ENCODE measurements at places on chromosomes 3 and 15.

GRCh38 chr15:91529534-91529933 is 324.0 kb upstream of the SLCO3A1 start:
- DNase-seq: no peak

DNA sequence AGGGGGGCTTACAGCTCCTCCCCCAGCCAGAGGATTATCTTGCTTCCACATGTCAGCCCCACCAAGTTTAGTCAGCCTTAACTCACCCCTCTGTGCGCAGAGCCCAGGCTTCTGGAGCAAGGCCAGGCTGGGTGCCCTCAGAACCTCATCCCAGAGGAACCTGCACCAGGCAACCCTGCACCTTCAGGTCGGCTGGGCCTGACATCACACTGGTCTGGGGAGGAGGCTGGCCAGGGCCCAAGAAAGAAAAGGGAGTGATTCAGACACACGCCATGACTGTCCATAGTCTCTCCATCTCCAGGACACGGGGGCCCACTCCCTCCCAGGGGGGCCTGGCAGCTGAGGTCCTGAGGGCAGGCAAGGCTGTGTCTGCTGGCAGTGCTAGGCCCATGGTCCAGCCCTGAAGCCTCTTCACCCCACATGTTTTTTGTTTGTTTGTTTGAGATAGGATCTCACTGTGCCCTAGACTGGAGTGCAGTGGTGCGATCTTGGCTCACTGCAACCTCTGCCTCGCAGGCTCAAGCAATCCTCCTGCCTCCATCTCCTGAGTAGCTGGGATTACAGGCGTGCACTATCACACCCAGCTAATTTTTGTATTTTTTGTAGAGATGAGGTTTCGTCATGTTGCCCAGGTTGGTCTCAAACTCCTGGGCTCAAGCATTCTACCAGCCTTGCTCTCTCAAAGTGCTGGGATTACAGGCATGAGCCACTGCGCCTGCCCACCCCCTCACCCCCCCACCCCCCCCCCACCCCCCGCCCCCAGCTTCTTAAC is 11.1 kb downstream of the TNK2 start:
- no peak for DNase-seq

DNA sequence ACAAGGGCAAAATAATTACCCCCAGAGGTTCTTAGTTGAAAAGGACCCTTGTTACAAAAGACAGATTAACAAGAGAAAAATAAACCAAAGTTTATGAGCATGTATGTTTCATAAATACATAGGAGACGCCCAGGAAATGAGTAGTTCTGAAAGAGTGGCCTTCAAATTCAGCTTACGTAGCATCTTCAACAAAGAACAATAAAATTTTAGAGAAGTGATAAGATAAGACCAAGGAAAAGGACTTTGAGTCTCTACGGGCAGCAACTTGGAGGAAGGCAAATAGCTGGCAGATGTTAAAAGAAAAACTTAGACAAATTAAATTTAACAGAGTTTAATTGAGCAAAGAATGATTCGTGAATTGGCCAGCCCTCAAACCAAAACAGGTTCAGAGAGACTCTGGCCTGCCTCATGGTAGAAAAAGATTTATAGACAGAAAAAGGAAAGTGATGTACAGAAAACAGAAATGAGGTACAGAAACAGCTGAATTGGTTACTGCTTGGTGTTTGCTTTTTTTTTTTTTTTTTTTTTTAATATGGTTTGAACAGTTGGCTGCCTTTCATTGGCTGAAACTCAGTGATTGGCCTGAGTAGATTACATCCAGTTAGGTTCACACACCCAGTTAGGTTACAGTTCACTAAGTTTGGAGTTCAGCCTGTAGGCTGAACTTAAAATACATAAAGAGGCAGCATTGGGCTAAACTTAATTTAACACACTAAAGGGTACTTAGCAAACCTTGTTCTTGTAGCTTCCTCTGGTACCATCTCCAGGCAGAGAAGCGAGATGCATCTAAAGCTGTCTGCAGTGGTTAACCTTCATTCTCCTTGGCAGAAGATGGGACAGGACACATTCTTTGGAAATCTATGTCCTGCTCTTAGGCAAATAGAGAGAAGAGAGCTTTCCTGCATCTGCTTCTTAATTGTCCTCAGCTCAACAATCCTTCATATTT is 23.2 kb downstream of the C2CD4B start:
- no peak for DNase-seq

- DNase-seq: no peak
These were observed 18.9 kb downstream of the SV2B start for GRCh38 chr15:91118817-91119590.

DNA sequence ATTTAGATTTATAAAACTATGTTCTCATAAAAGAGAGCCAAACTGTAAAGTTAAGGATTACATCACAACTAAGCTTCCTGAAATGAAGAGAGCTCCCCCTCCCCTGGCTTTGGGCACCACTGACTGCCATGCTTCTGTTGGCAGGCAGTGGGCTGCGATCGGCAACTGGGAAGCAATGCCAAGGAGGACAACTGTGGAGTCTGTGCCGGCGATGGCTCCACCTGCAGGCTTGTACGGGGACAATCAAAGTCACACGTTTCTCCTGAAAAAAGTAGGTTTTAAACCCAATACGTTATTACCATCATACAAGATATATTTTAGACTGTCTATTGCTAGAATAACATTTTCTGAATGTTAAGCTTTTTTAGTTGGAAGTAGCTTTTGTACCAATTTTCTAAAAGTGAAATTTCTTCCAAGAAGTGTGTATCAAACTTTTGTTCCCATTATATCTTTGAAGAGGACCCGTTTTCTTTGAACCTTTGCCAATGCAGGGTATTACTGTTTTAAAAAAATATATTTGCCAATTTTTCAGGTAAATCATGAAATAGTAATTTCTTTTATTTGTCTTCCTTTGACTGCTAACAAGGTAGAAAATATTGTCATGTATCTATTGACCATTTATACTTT is 184.1 kb downstream of the ADAMTSL3 start:
- DNase-seq: no peak

DNA sequence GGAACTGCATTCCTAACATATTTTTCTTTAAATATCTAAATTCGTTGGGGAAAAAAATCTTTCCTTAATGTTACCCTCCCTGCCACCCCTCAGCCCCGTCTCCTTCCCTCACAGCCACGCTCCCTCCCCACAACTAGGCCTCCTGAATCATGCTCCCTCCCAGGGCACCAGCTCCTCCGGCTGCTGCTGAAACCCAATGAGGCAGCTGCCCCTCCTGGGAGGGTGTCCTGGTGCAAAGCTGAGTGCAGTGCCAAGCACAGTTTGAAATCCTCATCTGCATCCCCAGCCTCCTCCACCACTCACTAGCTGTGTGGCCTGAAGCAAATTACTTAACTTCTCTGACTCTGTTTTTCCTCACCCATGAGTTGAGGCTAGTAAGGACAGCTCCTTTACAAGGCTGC is 2.7 kb upstream of the NR2E3 start:
- no peak for DNase-seq

DNA sequence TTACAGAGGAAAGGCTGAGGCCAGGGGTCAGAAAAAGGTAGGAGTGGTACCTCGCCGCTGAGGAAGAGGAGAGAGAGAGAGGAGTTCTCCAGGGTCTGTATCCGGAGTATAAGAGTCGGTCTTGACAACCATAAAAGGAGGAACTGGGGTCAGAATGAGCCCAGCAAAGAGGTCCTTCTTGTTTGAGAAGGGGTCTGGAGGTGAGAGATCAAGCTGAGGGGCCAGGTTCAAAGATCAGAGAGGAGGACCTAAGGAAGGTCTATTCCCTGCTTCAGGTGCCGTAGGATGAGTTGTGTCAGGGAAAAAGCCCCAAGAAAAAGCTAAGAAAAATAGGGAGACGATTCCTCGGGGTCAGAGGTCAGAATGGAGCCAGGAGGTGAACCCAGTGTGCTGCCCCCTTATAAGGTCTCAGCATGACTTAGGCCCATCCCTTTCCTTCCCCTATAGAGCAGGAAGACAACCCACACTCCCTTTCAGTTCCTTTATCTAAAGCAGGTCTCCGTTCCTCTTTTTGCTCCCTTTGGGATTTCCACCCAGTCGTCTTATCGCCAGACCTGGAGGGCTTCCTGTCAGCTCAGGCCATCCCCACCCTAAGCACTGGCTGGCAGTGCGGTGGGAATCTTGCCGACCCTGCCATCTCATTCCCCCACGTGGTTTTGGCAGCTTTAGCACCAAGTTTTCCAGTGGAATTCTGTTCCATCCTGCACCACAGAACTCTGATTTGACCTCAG is 651 bp downstream of the MTMR14 start:
- peak; percentile 55 for DNase-seq

GRCh38 chr15:31280046-31280830 is 46.4 kb upstream of the KLF13 start:
- DNase-seq: no peak

DNA sequence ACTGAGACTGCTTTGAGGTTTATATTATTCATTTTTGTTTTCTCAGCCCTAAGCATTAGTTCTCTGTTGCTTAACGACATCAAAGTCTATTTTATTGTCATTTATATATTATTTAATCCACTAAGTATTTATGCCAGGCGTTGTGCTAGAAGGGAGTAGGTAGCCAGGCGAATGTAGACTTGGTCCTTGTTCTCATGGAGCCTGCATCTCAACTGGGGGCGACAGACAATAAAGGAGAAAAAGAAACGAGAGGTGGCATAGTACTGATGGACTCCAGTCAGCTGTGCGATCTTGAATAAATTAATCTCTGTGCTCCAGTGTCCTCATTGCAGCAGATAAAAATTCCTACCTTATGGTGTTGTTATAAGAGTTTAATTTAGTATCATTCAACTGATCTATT is 49.7 kb downstream of the ETV5 start:
- no peak for DNase-seq

DNA sequence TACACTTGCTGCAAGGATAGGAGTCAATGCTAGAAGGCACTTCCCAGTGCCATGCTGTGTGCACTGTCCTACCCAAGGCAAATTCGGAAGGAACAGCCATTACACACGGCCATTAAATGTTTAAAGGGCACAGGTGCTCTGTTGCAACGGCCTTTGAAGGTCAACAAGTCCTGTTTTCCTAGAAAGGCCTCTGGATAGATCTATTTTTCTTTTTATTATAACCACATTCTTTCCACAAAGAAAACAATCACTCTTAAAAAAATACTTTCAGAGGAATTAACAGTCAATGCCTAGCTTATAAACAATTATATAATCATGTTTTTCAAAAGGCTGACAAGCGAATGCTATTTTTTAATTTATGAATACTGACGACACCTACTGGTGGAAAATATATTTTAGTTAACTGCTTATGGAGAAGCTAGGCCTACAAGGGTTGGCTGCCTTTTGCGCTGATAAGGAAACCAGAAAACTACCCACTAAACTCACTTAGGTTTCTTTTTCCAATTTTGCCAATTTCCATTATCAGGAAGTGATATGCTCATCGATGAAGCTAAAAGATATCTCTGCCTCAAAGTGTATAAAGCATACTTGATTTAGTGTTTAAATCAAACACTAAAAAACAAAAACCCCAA is 2.4 kb downstream of the ARHGEF3 start:
- peak; percentile 14 for DNase-seq

- DNase-seq: no peak
These were observed 20.2 kb downstream of the ITGA11 start for GRCh38 chr15:68411735-68412134.

- no peak for DNase-seq
These were observed 577.7 kb upstream of the ADAMTS9 start for GRCh38 chr3:65265511-65265910.

DNA sequence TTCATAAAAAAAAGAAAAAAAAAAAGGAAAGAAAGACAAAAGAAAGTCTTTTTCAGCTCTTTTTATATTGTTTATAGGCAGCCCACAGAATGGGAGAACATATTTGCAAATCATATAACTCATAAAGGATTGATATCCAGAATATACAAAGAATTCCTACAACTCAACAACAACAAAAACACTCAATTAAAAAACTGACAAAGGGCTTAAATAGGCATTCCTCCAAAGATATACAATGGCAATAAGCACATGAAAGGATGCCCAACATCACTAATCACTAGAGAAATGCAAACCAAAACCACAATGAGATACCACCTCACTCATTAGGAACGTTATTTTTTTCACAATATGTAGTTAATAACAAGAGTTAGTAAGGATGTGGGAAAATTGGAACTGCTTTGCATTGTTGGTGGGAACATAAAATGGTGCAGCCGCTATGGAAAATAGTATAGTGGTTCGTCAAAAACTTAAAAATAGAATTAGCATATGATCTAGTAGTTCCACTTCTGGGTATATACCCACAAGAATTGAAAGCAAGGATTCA is 54.2 kb upstream of the CMTM8 start:
- DNase-seq: no peak

GRCh38 chr3:99506-99905 is 97.1 kb upstream of the CHL1 start:
- no peak for DNase-seq

GRCh38 chr15:32029409-32029861 is 880 bp upstream of the CHRNA7 start:
- DNase-seq: no peak

- DNase-seq: no peak
These were observed 72.0 kb upstream of the MAP4 start for GRCh38 chr3:48088056-48088748.

GRCh38 chr15:36925653-36926426 is 174.5 kb downstream of the MEIS2 start:
- no peak for DNase-seq

DNA sequence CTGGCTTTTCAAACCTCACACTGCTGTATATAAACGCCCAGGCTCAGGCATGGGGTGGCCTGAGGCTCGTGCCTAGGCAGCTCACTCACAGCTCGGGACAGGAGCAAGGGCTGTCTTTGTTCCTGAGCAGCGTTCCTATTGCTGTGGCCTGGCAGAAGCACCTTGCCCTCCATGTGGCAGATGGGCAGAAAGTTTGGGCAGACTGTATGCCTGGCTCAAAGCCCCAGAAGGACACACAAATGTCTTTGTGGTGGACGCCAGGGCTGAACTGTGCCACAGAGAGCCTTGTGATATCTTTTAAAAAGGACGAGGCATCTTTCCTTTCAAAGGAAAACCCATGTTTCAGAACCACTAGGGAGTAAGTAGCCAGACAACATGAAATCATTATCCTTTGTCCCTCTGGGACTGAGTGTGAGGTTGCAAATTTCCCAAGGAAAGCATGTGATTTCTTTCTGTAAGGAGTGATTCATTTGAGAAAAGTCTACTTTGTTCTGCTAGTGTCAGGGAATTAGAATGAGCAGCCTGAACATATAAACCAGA is 29.3 kb upstream of the UBE2E1 start:
- DNase-seq: no peak

GRCh38 chr15:46111730-46112129 is 476.9 kb downstream of the SQOR start:
- DNase-seq: no peak

GRCh38 chr15:44711743-44712345 is 527 bp downstream of the B2M start:
- no peak for DNase-seq

GRCh38 chr3:23739536-23739935 is 66.2 kb upstream of the UBE2E1 start:
- DNase-seq: no peak

- DNase-seq: no peak
These were observed 206.8 kb upstream of the STRIT1 start for GRCh38 chr3:155500194-155500818.

- no peak for DNase-seq
These were observed 26.1 kb downstream of the C15orf39 start for GRCh38 chr15:75227663-75228280.

DNA sequence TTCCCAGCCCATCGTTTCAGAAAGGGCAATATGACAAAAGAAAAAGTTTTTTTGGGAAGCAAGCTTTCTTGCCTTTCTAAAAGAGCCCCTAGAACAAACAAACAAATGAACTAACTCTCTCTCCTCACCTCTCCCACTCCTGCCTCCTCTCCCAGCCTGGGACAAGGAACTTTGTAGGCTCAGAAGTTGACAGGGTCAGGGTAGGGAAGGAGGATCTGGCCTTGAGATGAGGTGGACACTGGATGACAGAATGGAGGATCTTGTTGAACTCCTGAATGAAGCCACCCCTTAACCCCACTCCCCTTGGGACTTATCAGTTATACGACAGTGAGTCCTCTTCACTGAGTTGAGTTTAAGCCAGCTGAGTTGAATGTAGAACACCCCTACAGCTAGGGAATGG is 1.6 kb upstream of the ITGA11 start:
- DNase-seq: no peak
